ENCODE measurements at places on chromosomes 4 and X.

GRCh38 chr4:83316459-83317165, 18.0 kb downstream of the HPSE start:
- DNase-seq, result no peak

GRCh38 chr4:155629183-155629825, 37.3 kb upstream of the GUCY1A1 start:
- DNase-seq, result no peak

- no peak for DNase-seq
Measured at GRCh38 chr4:55637272-55637820, 1.2 kb upstream of the NMU start.

DNA sequence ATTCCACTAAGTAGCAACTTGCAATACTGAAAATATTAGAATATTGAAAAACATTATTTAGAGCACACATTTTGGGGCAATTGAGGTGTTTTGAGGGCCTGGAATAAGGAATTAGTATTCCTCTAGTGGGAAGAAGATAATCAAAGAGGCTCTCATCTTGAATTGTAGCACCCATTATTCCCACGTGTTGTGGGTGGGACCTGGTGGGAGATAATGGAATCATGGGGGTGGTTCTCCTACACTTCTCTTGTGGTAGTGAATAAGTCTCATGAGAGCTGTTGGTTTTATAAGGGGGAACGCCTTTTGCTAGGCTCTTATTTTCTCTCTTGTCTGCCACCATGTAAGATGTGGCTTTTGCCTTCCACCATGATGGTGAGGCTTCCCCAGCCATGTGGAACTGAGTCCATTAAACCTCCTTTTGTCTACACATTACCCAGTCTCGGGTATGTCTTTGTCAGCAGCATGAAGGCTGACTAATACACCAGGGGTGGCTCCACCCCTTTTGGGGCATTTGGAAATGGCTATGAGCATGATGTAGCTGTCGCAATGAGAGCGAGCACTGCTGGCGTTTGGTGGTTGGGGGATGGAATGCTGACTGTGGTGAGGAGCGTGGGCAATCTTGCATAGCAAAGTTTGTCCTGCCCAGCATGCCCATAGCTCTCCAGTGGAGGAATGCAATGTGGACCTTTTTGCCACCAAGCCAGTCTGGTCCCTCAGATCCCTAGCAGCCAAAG, 308.2 kb downstream of the FRMPD4 start:
- DNase-seq, result no peak

DNA sequence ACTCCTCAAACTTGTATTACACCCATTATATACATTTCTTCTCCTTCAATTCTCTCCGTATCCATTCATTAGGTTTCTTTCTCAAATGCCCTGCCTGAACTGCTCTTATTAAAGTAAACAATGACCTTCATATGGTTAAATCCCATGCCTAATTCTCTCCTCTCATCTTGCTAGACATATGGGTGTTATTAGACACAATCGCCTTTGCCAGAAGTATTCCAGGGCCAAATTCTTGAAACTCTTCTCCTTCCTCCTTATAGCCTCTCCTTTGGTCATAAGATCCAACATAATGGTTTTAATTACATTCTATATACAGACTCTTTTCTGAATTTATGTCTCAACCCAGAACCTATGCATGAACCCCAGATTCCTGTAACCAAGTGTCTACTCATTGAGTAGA, 4.8 kb downstream of the ANXA10 start:
- no peak for DNase-seq

DNA sequence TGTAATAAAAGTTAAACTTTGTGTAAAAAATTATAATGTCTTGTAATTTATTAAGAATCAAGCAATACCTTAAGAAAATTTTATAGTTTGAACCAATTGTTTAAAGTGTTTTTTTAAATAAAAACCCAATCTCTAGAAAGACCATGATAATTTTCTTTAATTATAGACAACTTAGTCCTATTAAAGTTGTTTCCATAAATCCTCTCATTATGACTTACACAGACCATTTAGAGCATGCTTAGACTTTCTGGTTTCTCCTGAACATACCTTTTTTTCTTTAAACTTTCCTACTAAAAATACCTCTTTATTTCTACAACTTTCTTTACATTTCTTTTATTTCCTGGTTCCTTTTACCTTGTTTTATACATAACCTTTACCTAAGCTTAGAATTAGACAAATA, 837.4 kb downstream of the PCDH19 start:
- DNase-seq, result no peak

DNA sequence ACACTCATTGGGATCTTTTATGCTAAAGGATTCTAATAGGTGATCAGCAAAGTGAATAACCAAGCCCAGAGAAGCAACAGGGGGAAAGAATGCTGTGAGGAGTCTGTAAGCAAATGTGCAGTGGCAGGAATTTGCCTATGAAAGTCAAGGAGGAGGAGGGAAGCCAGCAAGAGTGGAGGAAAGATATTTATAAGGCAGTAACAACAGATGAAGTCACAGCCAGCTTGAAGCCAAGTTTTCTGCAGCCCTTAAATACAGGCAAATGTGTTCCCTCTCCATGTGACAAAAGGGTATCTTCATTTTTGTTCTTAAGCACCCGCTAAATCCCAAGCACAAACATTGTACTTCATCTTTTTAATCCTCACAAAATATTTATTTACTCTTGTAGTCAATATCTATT, 275.0 kb upstream of the CLNK start:
- no peak for DNase-seq

DNA sequence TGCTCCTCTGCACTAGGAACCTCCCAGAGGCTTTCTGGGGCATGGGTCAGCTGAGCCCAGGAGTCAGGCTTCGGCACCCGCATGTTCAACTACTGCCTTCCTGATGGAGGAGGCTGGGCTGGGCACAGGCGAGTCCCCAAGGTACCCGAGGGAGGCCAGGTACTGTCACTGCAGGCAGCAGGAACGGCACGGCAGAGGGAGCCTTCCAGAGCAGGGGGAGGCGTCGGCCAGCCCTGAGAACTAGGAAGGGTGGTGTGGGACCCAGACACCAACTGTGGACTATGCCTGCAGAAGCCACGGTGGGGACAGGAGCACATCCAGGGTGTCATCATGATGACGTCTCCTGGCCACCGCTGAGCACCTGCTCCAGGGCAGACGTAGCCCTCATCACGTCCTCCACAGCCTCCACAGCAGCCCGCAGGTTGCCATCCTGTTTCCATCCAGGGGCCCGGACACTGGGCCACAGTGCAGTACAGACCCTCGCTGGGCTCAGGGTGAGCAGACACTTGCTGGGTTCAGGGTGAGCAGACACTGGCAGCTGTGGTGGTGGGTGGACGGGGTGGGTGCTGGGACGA, 40.8 kb downstream of the SORCS2 start:
- DNase-seq, result no peak

DNA sequence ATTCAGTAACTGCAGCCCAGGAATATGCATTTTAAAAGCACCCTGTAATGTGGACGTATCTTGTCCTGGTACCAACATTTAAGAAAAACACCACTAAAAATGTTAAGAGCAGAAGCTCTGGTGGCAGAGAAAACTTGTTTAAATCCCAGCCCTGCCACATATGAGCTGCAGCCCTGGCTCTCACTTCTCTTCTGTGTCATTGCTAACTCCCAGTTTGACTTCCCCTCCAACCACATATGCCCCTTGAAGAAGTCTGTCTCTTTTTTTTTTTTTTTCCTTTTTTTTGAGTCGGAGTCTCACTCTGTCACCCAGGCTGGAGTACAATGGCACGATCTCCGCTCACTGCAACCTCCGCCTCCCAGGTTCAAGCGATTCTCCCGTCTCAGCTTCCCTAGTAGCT, 14.8 kb downstream of the LHFPL1 start:
- DNase-seq, result no peak

DNA sequence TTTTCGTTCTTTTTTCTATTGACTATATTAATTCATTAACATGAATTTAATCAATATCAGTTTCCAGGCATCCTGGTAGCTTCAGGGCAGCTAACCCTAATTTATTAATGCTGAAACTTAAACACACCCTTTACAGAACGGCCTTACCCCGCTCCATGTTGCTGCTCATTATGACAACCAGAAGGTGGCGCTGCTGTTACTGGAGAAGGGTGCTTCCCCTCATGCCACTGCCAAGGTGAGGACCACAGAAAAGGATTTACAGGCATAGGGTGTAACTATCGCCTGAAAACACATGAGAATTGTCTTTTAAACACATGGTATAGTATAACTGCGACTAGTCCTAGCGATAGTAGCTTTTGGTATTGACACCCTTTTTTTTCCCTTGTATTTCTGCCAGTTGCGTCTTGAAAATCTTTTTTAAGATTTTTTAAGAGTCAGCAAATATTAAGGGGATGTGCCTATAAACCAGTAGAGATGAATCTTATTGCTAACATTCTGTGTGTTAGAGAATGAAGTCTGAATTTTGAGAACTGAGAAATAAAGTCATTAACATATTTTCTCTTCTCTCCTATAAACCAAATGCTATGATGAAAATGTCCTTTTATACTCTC, 229.0 kb downstream of the ANK2 start:
- DNase-seq, result peak; percentile 58

DNA sequence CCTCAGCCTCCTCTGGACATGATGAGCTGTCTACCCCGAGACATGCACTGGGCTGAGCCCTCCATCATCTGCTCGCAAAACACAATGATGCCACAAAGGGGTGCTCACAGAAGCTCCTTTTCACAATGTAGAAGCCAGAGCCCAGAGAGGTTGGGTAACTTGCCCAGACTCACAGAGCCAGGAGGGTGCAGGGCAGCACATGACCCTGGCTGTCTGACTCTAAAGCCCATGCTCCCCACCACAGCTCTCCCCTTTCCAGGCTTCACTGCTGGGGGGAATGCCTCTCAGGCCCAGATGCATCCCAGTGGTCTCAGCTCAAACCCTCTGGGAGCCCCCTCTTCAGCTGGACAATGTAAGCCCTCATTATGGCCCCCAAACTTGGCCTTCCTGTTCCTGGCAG, 98.4 kb upstream of the AFAP1 start:
- no peak for DNase-seq

DNA sequence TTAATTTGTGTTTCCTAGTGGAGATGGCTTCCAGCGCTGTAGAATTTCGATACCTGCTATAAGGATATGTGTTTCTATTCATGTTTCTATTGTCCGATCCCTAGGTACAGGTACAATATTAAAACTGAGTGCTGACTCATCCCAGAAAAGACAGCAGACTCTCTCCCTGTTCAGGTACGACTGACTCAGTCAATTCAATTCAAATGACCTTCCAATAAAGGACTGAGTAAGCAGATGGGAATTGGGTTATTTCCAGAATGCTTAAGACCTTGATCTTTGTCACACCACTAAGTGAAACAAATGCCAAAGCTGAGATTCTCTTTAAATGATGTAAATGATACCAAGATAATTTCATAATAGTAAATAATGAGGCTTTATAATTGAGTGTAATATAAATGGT, 1596.9 kb downstream of the RPA4 start:
- no peak for DNase-seq

- DNase-seq, result no peak
Measured at GRCh38 chr4:146154057-146154456, 21.5 kb upstream of the LSM6 start.

DNA sequence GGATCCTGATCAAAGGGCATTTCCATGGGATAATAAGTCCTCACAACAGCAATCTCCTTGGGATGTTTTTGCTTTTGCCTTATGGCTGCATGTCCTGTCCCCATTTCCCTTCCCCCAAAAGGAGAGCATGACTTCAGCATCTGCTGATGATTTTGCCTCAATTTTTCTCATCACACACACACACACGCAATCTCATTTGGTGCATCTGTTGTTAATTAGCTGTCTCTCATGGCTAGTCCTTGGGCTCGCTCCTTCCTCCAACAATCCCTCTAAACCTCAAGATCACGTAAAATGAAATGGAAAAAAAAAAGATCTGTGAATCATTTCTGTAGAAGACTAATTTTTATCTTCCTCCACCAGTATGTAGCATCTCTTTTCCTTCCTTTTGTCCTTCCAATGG, 153.6 kb downstream of the RBMX2 start:
- no peak for DNase-seq
